Aortic smooth muscle cell (primary cell): ENCODE measurements at places on chromosomes 13 and 19. TPM values are rescaled to one million over a fixed set of nuclear protein-coding genes. Genes with fewer than 3 reads are reported as not detected.

CRX gene
- total RNA-seq: not detected in 2 replicates

RUBCNL gene
- under 0.01 and 0.31 TPM in 2 replicates for total RNA-seq

MYO1F gene
- total RNA-seq: 0.13 and 0.19 TPM in 2 replicates

CGB3 gene
- not detected in 2 replicates for total RNA-seq

ELSPBP1 gene
- total RNA-seq: not detected in 2 replicates

ATP7B gene
- total RNA-seq: 1.3 and 1.9 TPM in 2 replicates

USF2 gene
- total RNA-seq: 45.8 and 51.1 TPM in 2 replicates

C19orf85 gene
- total RNA-seq: not detected in 2 replicates

FXYD1 gene
- 3.4 and 7.0 TPM in 2 replicates for total RNA-seq

ZNF570 gene
- total RNA-seq: 8.2 and 9.9 TPM in 2 replicates

HSPB6 gene
- 55.8 and 106 TPM in 2 replicates for total RNA-seq

EBI3 gene
- total RNA-seq: not detected in 2 replicates

MEDAG gene
- 76.6 and 183 TPM in 2 replicates for total RNA-seq

PABPC3 gene
- 0.12 and 0.13 TPM in 2 replicates for total RNA-seq

C19orf38 gene
- 0.19 and 0.26 TPM in 2 replicates for total RNA-seq

KLF1 gene
- total RNA-seq: not detected in 2 replicates

MRI1 gene
- 26.4 and 28.4 TPM in 2 replicates for total RNA-seq

ZNF358 gene
- total RNA-seq: 6.6 and 9.5 TPM in 2 replicates

ZNF582 gene
- 2.1 and 2.8 TPM in 2 replicates for total RNA-seq

GRK1 gene
- not detected in 2 replicates for total RNA-seq

EHD2 gene
- total RNA-seq: 146 and 197 TPM in 2 replicates

ZNF565 gene
- total RNA-seq: 5.9 and 7.1 TPM in 2 replicates

ENOX1 gene
- total RNA-seq: 0.40 and 1.2 TPM in 2 replicates

DPF1 gene
- total RNA-seq: 1.5 and 1.6 TPM in 2 replicates

NKG7 gene
- not detected in 2 replicates for total RNA-seq

REEP6 gene
- total RNA-seq: 0.92 and 1.8 TPM in 2 replicates

CYP4F8 gene
- not detected in 2 replicates for total RNA-seq

MTRF1 gene
- 9.8 and 11.0 TPM in 2 replicates for total RNA-seq

LILRA1 gene
- total RNA-seq: not detected in 2 replicates

KIR3DL1 gene
- total RNA-seq: not detected in 2 replicates

UBAC2 gene
- 22.9 and 29.3 TPM in 2 replicates for total RNA-seq

CYP4F2 gene
- not detected in 2 replicates for total RNA-seq

SPACA4 gene
- not detected in 2 replicates for total RNA-seq

TPTE2 gene
- not detected in 2 replicates for total RNA-seq

PLA2G4C gene
- total RNA-seq: 22.1 and 57.8 TPM in 2 replicates

ZNF540 gene
- 0.81 and 0.92 TPM in 2 replicates for total RNA-seq

MED4 gene
- 25.9 and 31.6 TPM in 2 replicates for total RNA-seq

HCN2 gene
- 0.26 and 0.62 TPM in 2 replicates for total RNA-seq

CCDC8 gene
- total RNA-seq: 8.5 and 19.2 TPM in 2 replicates

IRGC gene
- not detected in 2 replicates for total RNA-seq

ZNF536 gene
- total RNA-seq: not detected in 2 replicates

KL gene
- total RNA-seq: 0.13 and 0.19 TPM in 2 replicates

CALR gene
- 2,036 and 2,214 TPM in 2 replicates for total RNA-seq

KLK14 gene
- not detected in 2 replicates for total RNA-seq

SLC17A7 gene
- under 0.01 and 0.19 TPM in 2 replicates for total RNA-seq

ZIK1 gene
- 7.6 and 12.0 TPM in 2 replicates for total RNA-seq

STARD13 gene
- 22.1 and 23.3 TPM in 2 replicates for total RNA-seq

OR7C2 gene
- total RNA-seq: not detected in 2 replicates

ZNF491 gene
- total RNA-seq: 3.0 and 5.0 TPM in 2 replicates

KRTDAP gene
- not detected in 2 replicates for total RNA-seq

PRR19 gene
- 0.13 and 0.25 TPM in 2 replicates for total RNA-seq

ZFP14 gene
- 3.4 and 4.7 TPM in 2 replicates for total RNA-seq

WASF3 gene
- 9.5 TPM in 2 replicates for total RNA-seq

NAA16 gene
- total RNA-seq: 6.6 and 7.2 TPM in 2 replicates
